Mucosa of descending colon (tissue), 3 donors: ENCODE measurements at places on chromosomes 11 and 22. TPM values are rescaled to one million over a fixed set of nuclear protein-coding genes. Genes with fewer than 3 reads are reported as not detected.

Gene APOA5
- total RNA-seq, result not detected

DNA sequence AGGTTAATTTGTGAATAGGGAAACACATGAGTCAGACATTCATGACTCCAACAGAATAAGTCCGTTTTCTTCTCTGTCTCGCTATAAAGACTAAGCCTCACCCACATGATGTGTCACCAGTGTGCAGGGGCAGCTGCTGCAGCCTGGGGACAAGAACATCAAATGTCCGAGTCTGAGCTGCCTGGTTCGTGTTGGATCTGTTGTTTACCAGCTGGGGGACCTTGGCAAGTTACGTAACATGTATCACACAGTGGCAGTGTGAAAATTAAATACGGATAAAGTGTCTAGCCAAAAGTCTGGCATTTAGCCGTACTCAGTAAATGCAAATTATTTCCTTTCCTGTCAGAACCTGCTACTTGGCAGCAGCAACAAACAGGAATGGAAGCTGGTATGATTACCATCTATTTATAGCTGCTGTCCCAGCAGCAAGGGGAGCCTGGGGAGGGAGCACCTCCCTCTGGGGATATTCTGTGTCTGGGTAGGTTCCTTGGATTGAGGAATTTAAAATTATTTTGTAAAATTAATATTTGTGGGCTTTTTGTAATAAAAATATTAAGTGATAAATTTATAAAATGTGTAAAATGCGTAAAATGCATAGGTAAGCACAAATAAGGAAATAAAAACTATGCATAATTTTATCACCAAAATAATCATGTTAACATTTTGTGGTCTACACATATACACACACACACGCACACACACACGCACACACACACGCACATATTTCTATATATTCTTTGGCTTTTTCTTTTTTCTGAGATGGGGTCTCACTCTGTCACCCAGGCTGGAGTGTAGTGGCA is 1.3 kb upstream of the CLDN25 start:
- DNase-seq, result no peak

DNA sequence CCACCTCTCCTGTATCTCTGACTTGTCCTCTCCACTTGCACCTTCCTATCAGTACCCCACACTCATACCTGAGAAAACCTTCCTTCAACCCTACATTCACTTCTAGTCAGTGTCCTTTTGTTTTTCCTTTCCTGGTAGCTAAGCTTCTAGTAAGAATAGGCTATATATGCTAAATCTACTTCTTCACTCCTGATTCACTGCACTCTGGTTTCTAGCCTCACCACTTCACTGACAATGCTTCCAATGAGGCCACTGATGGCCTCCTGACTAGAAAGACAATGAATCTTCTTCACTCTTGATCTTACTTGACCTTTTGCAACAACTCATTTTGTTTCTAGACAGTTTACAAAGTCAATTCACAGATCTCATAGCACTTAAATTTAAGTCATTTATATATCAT is 52.0 kb downstream of the RELT start:
- DNase-seq, result no peak

DNA sequence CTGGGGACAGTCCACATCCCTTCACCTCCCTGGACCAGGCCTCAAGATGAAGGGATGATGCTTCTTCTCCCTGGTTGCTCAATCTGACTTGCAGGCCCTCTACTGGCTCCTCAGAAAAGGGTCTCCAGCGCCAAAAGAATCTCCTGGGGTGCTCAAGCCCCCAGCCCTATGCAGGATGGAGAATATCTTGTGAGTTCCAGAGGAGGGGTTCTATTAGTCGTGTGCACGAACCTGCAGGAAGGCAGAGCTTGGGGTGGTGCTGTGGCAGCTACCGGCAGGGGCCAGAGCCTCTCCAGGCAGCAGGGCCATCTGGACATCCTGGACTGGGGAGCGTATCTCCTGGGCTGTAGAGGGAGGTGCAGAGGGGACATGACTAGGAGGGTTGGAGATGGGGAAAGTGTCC is 1339.5 kb downstream of the BRD1 start:
- no peak for DNase-seq

Gene INPP5J
- total RNA-seq, result 44.0 TPM

- no peak for DNase-seq
Observed at GRCh38 chr11:88475991-88476418, 138.5 kb upstream of the CTSC start.

Gene SLC6A5
- total RNA-seq, result not detected

Gene HTR3B
- total RNA-seq, result not detected

GRCh38 chr11:88405853-88406252 is 68.3 kb upstream of the CTSC start:
- no peak for DNase-seq

Gene ANO5
- total RNA-seq, result 9.9 TPM

Gene OR6A2
- 0.69 TPM for total RNA-seq

Gene SSH3
- total RNA-seq, result 87.0 TPM

DNA sequence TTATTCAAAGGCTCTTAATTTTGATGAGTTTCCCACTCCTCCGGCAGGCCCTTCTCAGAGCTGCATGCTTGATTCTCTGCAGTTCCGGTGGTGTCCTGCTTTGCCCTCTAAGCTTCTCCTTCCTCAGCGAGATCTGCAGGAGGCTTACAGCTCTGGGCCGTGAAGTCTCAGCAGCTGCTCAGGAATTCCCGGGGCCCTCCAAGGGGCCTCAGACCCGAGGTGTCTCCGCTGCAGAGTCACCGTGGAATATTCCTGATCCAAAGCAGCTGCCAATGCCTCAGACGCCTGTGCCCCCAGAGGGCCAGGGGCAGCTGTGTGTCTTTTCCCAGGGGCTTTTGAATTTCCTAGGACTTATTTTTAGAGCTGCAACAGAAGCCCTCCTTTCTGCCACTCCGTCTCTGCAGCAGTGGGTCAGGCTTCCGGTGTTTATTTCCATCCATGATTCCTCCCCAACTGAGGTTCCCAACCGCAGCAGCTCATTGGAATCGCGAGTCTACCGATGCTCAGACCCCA is 37.2 kb downstream of the RPS6KA4 start:
- DNase-seq, result no peak

GRCh38 chr11:46290011-46290410 is 12.5 kb downstream of the CREB3L1 start:
- DNase-seq, result no peak

DNA sequence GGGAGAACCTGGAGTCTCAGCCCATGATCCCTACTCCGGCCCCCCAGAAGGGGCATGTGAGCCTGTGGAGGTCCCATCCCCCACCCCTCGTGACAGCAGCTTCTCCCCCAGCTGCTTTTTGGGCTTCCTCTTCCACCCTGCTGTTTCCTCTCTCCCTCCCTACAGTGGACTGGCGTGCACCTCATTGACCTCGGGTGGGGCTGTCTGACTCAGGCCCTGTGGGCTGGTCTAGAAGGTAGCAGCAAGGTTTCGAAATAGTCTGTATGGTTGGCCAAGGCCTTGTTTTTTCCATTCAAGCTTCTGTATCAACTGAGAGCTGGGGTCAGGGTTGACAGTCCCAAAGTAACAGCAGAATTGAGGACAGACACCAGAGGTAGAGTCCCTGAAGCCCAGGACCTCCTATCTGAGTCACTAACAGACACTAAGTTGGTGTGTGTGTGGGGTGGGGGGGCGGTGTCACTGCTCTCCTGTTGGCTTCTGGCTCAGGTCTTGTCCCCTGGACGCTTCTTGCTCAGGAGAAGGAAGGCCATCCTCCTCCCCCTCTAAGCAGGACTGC is 7.7 kb downstream of the SLC37A2 start:
- peak; percentile 58 for DNase-seq

DNA sequence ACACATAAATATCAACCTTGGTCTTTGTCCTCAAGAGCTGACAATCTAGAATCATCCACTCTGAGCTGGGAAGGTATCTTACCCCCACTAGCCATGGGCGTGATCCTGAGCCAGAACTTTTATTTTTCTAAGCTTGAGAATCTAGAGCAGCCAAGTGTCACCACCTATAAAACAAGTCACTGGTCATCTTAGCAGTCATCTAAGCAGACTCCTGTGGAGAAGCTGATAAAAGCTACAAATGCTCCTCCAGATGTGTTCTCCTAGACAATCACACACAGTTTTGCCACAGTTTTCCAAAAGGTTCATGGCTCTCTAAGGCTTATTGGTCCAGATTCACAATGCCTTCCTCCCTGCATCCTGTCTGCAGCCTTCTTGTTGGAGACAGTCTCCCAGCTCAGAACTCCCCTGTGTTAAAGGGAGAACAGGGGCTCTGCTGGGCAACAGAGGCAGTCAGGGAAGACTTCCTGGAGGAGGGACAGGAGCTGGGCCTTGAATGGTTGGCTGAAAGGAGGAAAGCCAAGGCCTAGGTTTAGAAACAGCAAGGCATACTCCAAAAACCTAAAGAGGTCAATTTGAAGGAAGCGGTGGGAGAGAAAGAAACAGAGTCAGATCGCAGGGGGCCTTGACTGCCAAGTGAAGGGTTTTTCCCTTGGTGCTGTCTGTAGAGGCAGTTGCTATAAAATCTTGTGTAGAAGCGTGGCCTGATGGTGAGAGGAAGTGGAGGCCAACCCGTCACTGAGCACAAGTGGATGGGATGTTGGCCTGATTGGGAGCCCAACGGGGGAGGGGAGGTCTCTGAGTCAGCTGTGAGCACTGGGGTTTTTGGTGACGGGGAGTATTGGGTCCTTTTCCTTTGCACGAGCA is 42.0 kb downstream of the ALX4 start:
- DNase-seq, result no peak

GRCh38 chr11:88384669-88385005 is 47.1 kb upstream of the CTSC start:
- no peak for DNase-seq
